ENCODE measurements at places on chromosomes 16 and 17.

- DNase-seq: no peak
Observed at GRCh38 chr17:75155191-75155601, 884 bp upstream of the JPT1 start.

DNA sequence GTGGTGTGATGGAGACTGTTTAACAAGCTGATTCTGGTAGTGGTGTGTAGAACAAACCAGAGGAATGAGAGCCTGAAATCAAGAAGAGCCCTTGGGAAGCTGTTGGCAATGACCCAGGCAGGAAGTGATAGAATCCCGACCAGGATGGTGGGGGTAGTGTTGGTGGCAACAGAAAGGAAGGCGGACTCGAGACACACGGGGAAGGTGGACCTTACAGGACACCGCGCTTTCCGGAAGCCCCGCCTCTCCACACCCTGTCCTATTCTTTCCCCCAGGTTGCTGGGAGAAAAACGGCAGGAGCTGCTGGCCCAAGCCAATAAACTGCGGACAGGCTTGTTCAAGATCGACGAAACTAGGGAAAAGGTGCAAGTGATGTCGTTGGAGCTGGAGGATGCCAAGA, 30.0 kb upstream of the KDM6B start:
- no peak for DNase-seq

- no peak for DNase-seq
Observed at GRCh38 chr16:22296225-22297113, 740 bp upstream of the POLR3E start.

DNA sequence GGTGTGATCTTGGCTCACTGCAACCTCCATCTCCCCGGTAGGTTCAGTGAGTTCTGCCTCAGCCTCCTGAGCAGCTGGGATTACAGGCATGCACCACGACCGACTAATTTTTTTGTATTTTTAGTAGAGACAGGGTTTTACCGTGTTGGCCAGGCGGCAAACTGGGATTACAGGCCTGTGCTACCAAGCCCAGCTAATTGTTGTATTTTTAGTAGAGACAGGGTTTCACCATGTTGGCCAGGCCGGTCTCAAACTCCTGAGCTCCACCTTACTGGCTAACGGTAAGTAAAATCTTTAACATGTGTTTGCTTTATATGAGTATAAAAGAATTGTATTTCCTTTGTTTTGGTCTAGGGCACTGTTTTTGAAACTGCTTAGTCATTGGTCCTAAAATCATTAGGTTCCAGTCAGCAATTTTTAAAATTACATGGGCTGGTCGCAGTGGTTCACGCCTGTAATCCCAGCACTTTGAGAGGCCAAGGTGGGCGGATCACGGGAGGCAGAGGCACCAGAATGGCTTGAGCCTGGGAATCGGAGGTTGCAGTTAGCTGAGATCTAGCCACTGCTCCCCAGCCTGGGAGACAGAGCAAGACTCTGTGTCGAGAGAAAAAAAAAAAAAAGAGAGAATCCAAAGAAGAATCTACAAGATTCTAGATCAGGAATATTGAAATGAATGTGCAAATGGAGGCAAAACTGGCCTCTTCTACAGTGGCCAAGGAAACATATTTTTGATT, 3.6 kb downstream of the FLYWCH1 start:
- DNase-seq: no peak

- no peak for DNase-seq
Observed at GRCh38 chr16:57019746-57020145, 30.4 kb downstream of the NLRC5 start.

DNA sequence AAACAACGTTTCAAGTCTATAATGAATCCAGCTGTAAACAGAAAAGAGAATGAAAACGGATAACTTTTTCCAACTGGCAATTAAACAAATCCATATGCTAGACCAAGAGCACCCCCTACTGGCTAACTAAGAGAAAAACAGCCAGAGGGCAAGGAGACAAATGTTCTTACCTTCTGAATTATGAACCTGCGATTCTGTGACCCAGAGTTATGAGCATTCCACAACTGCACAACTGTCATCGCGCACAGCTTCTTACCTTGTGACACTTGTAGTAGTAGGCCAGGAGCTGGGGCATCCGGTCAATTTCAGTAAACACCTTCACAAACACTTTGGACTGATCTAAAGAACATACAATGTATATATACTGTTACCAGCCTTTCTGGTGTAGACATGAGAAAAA, 18.6 kb downstream of the COG7 start:
- peak; percentile 40 for DNase-seq

DNA sequence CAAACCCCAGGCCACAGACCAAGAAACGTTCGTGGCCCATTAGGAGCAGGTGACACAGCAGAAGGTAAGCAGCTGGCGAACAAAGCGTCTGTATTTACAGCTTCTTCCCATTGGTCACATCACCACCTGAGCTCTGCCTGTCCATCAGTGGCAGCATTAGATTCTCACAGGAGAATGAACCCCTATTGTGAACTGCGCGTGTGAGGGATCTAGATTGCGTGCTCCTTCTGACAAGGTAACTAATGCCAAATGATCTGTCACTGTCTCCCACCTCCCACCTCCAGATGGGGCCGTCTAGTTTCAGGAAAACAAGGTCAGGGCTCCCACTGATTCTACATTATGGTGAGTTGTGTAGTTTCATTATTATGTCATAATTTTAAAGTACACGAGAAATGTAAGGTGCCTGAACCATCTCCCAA, 186.3 kb downstream of the CPPED1 start:
- DNase-seq: no peak

DNA sequence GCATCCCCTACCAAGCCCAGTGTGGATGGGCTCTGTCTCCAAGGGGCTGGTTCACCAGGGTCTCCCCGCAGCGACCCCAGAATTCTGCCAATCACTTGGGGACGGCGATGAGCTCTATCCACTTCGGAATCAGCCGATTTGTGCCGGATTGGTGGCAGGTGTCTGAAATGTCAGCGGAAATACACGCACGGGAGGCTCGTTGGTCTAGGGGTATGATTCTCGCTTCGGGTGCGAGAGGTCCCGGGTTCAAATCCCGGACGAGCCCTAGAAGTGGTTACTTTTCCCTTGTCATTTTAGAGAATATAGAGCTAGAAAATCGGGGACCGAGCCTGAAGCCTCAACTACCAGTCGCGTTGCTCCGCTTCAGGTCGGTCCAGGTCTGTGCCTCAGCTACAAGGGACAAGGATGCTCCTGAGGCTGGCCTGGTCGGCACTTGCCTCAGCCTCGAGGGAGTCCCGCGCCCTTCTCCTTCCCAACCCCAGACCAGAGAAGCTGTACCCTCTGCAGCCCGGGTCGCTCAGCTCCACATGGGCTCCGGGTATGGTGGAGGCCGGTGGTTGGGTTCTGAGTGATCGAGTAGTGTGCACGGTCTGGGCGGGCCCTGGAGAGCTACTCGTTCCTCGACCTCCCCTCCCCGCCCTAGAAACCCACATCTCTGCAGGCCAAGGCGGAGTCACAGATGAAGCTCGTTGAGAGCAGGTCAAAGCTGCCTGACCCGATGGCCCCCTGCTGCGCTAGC, 16.0 kb upstream of the OR1F1 start:
- DNase-seq: peak; percentile 49

GRCh38 chr16:53220585-53220984, 165.8 kb downstream of the CHD9 start:
- peak; percentile 45 for DNase-seq

DNA sequence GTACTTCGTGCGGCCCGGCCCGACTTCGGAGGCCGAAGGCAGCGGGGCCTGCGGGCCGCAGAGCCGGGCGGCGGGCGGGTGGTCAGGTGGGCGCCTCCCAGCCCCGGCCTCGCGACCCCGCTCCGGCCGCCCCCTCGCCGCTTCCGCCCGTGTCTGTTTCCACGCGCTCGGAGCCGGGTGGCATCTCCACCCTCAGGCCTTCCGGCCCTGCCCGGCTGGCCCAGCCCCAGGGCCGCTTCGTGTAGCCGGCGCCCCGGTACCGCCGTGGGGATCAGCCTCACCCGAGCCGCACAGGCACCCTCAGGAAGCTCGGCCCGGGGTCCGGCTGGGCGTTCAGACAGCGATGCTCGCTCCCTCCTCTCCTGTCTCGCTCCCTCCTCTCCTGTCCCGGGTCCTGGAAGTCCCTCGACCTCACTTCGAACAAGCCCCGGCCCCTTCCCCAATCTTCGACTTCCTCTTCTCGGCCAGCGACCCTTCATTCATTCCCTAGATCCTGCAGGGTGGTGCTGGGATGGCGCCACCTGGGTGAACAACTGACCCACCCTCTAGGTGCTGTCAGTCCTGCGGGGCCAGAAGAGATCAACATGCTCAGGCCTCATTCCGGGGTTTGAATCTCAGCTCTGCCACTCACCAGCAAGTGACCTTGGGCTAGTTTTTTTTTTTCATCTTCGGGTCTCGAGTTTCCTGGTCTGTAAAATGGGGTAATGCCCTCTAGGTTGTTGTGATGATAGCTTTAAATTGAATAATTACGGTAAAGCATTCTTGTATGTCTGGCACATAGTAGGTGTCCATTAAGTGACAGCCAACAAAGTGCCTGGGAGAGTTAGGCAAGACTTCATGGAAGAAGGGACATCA, 610 bp downstream of the VPS4A start:
- peak; percentile 57 for DNase-seq
